ENCODE measurements at places on chromosomes 16 and 17. TPM values are rescaled to one million over a fixed set of nuclear protein-coding genes. Genes with fewer than 3 reads are reported as not detected.

SCNN1B gene
- 3.0 TPM for total RNA-seq

GRCh38 chr17:57145347-57145746, 60.3 kb downstream of the AKAP1 start:
- DNase-seq = no peak

- no peak for DNase-seq
Observed at GRCh38 chr16:50269061-50269705, 2.8 kb downstream of the ADCY7 start.

DNA sequence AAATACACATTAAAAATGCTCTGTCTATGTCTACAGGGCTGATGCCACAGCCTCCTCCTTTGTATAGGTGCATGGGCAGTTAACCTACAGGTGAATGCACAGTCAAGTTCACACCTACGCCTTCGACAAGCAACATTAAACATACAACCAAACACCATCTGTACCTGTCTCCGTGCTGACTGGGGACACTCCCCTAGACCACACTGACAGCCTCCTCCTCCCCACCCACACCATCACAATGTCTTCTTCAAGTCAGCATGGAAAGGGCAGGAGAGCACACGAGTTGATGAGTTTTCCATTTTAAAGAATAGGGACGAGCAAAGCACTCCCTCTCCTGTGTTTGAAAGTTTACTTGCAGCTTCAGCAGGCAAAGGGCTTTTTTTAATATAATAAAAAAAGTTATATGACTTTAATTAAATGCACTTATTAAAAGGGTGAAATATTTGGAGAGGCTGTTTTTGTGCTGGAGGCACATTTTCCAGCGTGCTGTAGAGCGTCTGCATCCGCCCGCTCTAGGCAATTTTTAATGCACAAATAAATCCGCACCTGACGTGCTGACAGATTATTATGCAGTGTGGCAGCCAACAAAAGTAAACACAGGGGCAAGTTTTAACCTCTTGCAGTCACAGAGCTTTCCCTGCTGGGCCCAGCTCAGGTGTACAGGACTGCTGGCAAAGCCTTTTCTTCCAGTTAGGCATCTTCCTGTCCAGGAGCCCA, 367.9 kb downstream of the SOX9 start:
- DNase-seq = no peak

Data from dermis microvascular lymphatic vessel endothelial cell (primary cell).